ENCODE measurements at places on chromosomes 4 and X.

- DNase-seq: no peak
Observed at GRCh38 chr4:107991945-107992630, 2.4 kb downstream of the HADH start.

DNA sequence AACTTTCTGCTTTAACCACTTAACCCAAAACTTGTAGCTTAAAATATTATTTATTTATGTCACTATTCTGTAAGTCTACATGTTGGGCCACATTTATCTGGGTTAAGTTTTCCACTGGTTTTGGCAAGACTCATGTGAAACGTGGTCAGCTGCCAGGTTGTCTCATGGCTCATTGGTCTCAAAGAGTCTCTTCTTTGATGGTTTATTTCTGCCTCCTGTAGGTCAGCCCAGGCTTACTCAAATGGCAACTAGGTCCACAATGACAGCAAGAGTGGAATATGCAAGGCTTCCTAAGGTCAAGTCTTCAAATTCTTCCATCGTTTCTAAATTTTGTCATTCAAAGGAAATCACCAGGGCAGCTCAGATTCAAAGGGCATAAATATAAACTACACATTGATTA, 828.7 kb downstream of the PCDH7 start:
- DNase-seq: no peak

- DNase-seq: no peak
Observed at GRCh38 chr4:169015186-169015623, 5.2 kb upstream of the CBR4 start.

GRCh38 chrX:24928114-24928513, 87.7 kb downstream of the ARX start:
- no peak for DNase-seq

- DNase-seq: no peak
Observed at GRCh38 chrX:11663875-11664210, 1.9 kb downstream of the ARHGAP6 start.

DNA sequence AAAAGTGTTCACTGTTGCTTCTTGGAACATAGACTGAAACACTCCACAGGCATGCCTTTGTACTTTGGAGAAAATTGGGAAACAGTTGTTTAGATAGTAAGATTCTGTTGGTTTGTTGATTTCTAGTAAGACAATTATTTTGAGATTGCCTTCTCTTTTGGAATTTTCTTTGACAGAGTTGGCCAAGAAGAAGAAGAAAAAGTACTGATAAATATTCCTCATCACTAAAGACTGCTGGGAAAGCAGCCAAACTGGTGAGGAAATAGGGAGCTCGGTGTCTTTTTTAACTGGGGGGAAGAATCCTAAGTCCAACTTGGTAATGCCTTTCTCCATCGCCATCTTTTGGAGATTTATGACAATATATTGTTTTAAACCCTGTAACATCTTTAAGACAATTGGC, 370.7 kb downstream of the GPAT3 start:
- DNase-seq: no peak

- no peak for DNase-seq
Observed at GRCh38 chrX:78375894-78376293, 48.5 kb upstream of the CYSLTR1 start.

GRCh38 chrX:30220661-30221060, 5.3 kb downstream of the MAGEB2 start:
- DNase-seq: no peak
